ENCODE measurements at places on chromosomes 11 and 22.

- peak; percentile 79 for ATAC-seq
Observed at GRCh38 chr11:76799066-76799804, 16.1 kb downstream of the TSKU start.

GRCh38 chr22:23179381-23180299, 669 bp upstream of the BCR start:
- ATAC-seq = peak; percentile 19

- ATAC-seq = no peak
Observed at GRCh38 chr11:63670096-63670432, 1.1 kb downstream of the ATL3 start.

DNA sequence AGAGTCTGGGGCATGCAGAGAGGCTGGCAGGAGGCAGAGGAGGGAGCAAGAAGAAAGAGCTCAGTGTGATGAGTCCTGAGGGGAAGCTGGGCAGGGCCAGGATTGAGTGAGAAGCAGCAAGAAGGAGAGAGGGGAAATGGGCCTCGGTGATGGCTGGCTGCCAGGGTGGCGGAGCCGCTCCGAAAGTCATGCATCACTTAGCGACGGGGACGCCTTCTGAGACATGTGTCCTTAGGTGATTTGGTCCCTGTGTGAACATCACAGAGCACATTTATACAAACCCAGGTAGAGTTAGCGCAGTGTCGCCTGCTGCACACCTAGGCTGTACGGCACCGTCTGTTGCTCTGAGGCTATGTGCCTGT, 15.1 kb downstream of the TBC1D22A start:
- peak; percentile 37 for ATAC-seq

- ATAC-seq = no peak
Observed at GRCh38 chr11:66331542-66332370, 4.5 kb downstream of the RIN1 start.

- ATAC-seq = peak; percentile 19
Observed at GRCh38 chr11:121154486-121155314, 53.7 kb downstream of the TECTA start.

DNA sequence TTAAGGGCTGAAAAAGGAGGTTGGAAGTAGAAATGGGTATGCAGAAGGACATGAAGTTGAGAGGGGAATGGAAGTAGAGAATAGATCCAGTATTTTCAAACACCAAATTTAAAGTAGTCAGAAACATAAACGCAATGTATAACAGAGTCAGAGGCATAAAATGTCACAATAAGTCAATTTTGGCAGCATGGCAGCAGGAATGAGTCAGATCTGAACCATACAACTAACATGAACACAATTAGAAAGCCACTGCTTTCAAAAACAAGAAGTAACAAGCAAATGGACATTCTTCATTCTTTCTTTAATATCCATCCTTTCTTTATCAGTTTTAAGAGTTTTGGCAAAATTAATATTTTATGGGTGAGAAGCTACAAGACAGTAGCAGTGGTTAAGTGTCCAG, 2.5 kb downstream of the CHORDC1 start:
- no peak for ATAC-seq

DNA sequence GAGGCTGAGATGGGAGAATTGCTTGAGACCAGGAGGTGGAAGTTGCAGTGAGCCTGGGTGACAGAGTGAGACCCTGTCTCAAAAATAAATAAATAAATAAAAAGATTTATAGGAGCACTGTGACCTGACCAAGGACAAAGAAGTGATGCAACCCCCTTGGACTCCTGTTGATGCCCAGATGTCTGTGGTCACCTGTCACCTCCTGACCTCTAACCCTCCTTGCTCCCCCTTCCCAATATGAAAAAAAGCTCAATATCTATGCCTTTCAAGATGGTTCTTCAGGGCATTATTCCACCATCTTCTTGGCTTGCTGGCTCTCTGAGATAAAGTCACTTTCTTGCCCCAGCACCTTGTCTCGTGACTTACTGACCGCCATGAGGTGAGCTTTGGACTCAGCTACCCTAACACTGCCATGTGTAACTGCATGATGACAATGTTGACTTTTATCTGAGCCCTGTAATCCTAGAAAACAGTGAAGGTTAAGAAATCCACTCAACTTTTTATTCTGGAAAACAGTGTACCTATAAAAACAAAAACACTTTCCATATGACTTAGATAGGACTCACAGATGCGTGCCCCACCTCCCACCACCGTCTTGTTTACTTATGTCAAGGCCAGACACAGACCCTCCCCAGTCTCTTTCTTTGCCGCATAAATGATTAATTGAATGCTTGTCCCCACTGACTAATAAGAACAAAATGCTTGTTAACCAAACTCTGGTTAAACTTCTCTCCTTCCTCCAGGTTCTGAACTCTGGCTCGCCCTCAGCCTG, 360.5 kb downstream of the BUD13 start:
- ATAC-seq = no peak

DNA sequence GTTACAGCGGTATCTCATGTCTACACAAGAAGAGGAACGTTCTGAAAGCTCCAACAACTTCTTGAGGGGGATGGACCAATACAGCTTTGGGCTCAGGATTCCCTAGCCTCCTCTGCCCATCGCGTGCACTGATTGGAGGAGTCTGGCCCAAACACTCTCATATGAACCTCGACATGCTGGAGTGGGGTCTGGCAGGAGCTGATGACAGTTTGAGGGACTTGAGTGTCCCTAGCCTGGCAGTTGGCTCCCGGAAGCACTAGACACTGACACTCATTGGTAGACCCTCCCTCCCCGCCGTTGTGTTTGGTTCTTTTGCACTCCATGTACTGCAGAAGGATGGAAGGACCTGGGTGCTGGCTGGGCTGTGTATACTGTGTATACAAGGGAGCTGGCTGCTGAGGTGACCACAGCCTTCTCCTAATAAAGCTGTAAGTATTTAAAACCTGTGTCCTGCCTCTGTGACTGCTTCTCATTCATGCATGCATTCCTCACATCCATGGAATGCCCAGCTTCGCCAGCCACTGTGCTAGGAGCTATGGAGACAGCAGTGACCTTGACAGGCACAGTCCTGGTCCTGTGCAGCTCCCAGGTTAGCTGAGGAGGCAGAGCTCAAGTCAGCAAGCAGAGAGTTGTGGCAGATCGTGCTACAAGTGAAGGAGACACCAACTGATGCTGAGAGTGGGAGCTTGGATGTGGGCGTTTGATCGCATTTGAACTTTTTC, 27.9 kb downstream of the ADAMTS15 start:
- ATAC-seq = peak; percentile 8

DNA sequence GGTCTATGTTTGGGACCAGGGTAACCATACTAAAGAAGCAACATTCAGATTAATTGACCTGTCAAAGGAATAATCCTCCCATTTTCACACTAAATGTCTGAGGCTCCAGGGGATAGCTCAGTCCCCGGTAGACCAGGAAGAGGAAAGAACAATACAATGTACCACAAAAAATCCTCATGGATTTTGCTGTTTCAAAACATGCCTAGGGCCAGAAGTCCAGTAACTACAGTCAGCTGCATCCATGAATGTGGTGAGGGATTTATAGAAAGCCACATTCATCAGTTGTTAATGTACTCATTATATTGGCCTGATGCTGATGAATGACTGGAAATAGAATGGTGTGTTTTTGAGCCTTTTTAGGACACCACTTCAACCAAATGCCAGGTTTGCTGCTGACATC, 6.9 kb upstream of the ETS1 start:
- ATAC-seq = no peak

GRCh38 chr11:75840522-75840921, 25.5 kb downstream of the UVRAG start:
- no peak for ATAC-seq

GRCh38 chr22:27669798-27670599, 131.6 kb downstream of the MN1 start:
- ATAC-seq = no peak

- peak; percentile 99 for ATAC-seq
Observed at GRCh38 chr11:65833297-65834030, at the start of gene SNX32. Gene SNX32 (plus strand): TSS chr11:65833963. CDS start chr11:65834066, 103 bp downstream.

DNA sequence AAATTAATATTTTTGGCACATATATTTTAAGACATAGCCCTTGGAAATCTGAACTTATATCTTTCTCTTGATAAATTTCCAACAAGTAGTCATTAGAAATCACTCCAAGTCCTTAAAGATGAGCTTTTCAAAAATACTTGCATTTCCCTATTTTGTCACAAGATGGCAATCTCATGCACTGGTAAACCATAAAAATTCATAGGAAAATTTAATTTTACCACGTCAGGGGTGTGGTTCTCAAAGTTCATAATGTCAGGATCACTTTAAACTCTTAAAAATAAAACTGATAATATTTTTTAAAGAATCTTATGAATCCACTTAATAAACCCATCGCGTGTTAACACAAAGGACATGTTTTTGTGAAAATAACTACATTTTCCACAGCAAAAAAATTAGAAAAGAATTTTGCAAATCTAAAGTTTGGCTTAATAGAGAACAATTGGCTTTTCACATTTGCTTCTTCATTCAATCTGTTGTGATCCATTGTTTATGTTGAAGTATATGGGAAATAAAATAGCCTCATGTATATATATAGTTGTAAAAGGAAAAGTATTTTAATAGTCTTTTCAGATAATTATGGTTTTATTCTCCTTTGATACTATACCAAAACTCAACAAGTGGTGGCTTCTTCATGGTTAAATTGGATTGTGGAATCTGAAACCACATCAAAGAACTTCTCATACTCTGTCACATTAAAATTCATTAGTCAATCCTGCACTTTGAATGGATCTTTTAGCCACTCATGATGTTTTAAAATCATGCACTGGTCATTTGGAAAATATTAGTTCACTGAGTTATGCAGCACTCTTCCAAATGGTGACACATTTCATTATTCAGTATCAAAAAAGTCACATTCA, 169.1 kb downstream of the CADM1 start:
- ATAC-seq = no peak

GRCh38 chr22:42688241-42689211, 32.1 kb downstream of the A4GALT start:
- ATAC-seq = peak; percentile 86

DNA sequence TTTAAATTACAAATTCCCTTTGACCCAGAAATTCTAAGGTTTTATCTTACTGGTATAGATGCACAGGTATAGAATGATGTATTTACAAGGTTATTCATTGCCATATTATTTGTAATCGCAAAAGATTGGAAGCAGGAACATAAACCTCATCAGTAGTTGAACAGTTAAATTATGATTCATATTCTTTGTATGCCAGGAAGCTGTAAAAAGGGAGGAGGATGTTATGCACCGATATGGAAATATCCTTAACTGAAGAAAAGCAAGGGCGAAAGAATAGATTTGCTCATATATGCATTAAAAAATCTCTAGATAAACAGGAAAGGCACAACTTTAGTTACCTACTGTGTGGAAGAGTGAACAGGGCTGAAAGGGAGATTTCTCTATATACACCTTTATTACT, 36.7 kb downstream of the PPFIA1 start:
- ATAC-seq = no peak

DNA sequence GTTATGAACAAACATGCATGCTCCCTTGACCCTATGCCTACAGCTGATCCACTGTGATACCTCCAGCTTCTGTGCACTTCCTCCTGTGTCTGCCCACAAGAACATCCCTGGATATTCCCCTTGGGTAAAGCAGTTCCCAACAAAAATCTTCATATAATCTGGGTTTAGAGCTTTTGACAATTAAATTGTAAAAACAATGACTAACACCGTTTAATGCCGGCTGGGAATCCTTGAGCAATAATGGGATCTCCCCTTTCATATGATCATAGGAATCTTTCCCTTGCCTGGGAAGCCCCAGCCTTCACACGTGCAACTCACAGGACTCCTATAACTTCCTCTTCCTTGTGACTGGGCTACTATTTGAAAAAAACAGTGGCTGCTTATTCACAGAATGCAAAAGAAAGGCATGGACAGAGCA, 6.3 kb upstream of the ZC3H12C start:
- no peak for ATAC-seq

DNA sequence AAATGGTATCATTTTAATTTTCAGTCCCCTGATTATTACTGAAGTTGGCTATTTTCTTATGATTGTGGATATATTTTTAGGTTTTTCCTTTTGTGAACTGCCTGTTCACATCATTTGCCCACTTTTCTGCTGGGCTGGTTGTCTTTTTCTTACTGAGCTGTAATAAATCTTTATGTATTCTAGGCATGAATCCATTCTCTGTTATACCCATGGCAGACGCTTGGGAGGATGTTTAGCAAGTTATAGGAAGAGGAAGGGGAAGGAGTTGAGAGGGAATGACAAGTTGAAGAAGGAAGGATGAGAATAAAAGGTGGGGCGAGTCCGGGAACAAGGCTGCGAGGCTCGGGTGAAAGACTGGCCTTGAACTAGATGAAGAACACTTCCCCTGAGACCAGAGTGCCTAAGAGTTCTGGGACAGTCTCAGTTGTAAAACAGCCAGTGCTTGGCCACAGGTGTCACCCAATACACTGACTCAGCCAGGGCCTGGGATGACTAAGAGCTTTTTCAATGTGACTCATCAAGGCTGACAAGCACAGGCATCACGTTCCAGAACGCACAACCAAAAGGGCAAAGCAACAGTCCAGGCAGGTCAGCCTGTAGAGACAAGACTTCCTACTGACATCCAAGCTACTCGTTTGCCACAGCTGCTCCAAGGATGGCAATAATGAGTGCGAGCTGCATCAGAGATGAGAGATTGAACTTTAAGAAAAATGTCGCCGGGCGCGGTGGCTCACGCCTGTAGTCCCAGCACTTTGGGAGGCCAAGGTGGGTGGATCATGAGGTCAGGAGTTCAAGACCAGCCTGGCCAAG, 35.2 kb downstream of the LRFN4 start:
- peak; percentile 100 for ATAC-seq

DNA sequence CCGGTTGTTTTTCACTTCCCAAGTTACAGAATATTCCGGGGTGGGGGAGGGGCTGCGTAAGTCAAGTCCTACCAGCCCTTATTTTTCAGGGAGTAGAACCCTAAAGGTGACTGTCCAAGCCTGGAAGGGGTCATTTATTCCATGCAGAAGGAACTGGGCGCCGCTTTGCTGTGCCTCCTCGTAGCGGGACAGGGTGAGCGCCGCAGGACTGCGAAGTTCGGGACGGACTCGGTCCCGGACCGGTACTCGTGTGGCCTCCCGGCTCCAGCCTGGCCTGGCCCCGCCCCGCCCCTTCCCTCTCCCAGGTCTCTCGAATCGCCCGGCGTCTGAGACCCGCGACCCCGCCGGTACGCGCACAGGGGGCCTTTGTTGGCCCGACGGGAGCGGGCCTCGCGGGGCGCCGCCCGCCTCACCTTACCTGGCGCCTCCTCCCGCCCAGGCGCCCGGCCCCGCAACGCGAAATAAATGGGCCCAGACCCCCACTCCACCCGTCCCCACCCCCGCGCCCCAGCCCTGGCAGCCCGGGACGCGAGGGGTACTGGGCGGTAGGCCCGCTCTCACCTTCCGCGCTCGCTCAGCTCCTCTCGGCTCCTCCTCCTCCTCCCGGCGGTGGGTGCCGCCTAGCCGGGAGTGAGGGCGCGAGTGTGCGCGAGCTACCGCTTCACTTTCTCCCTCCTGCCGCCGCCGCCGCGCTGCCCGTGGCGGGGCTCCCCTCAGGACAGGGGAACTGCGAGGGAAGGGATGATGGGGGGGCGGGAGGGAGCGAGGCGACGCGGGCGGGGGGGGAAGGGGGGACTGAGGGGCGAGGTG, 698 bp downstream of the PAK1 start:
- peak; percentile 62 for ATAC-seq

GRCh38 chr11:79400717-79401330, 40.0 kb downstream of the TENM4 start:
- ATAC-seq = peak; percentile 62

GRCh38 chr11:101945448-101945847, 29.1 kb upstream of the ANGPTL5 start:
- no peak for ATAC-seq

Measured in motor neuron (in vitro differentiated cells).